NT2/D1 (cell line): ENCODE measurements at places on chromosomes 4 and X.

GRCh38 chr4:88709989-88710388, 12.4 kb upstream of the NAP1L5 start:
- no peak for DNase-seq

DNA sequence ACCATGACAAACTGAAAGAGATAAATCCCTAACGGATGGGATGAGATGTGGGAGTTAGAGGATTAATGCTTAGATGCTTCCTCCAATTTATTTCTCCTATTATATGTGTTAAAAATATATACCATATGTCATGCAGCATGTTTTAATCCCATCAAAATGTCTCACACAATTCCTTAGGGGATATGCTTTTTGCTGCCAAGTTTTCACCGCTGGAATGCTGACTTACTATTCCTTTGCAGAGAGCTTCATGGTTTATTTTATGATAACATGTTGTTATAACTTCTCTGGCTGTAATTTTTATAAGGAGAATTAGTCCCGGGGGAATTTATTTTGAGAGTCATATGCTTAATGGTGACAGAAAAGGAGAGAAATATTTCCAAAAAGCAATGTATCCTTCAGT, 670.3 kb downstream of the IL1RAPL1 start:
- no peak for DNase-seq

DNA sequence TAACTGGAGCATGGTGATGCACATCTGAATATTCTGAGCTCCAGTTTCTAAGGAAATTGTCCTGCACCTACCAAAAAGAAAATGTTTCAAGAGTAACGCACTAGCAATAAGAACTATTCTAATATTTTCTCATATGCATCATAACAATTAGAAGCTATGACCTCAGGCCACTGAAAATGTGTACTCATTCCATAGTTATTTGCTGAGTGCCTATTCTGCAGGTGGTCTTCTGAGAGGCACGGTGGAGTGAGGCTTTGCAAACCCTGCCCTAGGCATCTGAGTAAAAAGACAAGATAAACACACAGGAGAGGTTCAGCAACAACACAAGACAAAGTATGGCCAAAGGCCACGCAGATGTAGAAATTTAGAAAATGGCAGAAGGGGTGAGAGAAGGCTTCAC, 23.7 kb downstream of the SLC10A6 start:
- no peak for DNase-seq

DNA sequence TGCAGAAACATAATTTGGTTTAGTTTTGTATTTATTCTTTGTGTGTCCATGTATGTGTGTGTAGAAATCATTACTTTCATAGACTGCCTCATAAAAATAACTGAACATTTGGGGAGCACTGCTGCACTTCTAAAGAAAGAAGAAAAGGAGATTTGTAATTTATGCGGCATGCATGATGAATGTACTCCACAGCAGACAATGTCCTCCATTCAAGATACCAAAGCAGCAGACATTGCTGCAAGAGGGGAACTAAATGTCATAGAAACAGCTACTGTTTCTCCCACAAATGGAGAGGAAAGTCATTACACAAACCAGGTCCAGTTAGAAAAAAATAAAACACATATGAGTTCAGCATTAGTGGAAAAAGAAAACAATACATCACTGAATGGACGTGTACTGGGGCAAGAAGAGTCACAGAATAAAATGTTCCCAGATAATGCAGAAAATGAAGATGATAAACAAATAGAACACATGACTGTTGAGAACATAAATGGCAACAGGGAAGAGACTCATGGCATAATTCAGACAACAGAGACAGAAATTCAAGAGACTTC, 2.6 kb downstream of the DTHD1 start:
- DNase-seq: no peak

DNA sequence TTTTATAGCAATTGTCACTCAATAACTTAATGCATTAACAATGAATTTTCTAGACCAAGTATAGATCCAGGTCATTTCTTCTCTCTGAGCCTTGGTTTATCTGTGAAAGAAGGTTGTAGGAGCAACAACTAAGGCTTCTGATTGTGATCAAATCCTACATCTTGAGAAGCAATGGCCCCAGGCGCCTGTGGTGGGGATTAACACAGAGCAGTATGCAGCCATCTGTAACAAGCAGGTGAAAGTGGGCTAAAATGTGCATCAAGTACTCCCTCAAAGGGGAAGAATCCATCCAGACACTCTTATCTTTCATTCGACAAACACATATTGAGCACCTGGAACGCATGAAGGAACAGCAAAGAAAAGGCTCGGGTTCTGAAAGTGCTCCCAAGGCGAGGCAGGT, 19.1 kb upstream of the SETD7 start:
- no peak for DNase-seq

DNA sequence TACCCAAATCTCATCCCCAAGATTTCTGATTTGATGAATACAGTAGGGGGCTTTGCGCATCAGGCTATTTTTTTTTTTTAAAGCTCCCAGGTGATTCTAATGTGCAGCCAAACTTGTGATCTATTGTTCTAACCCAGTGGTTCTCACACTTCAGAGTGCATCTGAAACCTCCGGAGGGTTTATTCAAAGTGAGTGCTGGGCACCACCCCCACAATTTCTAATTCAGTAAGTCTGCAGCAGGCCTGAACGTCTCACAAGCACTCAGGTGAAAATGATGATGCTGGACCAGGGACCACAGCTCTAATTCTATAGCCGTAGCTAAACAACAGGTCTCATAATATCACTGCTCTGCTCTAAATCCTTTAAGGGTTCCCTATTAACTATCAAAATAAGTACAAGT, 211.4 kb downstream of the FMR1NB start:
- no peak for DNase-seq

DNA sequence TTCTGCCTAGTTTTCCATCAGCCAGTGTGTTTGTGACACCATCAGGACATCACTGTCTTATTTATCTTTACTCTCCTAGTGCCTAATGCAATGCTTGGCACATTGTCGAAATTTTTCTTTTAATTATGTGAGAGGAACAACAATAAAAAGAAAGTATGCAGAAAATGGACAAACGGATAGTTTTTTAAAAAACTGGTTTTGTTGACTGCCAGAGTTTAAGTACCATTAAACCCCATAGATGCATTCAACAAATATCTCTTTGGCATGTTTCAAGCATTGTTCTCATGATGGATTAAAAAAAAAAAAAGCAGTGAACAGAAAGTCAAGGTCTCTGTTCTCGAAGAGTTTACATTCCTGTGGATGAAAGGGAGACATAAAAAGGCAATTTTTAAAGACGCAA, 398.4 kb downstream of the PPP3CA start:
- DNase-seq: no peak

GRCh38 chr4:33780952-33781791, 2463.1 kb downstream of the ARAP2 start:
- no peak for DNase-seq

DNA sequence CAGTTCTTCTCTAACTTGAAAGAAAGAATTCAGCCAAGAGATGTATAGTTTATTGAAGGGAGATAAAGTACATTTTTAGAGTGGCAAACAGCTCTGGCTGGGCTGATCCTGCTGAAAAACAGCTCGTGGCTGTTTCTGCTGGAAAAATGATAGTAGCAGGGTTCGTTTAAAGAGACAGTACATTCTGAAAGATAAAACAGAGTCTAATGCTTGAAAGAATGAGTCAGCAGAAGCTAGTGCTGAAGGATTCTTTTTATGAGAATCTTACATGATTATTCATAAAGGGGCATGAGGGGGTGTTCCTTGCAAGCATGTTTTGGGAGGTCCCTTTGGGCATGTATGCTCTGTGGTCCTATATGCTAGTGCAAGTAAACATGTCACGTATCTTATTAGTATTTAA, 790.0 kb downstream of the PCDH18 start:
- DNase-seq: no peak

DNA sequence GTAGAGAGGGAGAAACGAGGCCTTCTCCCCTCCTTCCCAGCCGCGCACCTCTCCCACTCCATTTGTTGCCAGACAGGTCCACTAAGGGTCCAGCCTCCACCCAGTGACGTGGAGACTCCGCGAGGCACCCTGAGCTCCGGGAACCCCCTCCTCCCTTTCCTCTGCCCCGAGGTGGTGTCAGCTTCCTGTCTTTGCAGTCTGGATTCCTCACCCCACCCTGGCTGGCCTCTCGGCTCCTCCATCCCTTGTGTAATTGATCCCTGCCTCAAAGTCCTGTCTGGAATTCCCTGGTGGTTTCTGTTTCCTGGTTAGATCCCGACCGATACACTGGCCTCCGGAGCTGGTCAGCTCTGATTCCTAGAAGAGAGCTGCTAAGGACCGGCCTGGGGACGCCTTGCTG, 105.9 kb upstream of the SCOC start:
- DNase-seq: no peak
